IPS-NIHi11 (cell line): ENCODE measurements at places on chromosomes 16 and 17.

GRCh38 chr16:56801762-56802161 is 63.2 kb upstream of the SLC12A3 start:
- no peak for DNase-seq

DNA sequence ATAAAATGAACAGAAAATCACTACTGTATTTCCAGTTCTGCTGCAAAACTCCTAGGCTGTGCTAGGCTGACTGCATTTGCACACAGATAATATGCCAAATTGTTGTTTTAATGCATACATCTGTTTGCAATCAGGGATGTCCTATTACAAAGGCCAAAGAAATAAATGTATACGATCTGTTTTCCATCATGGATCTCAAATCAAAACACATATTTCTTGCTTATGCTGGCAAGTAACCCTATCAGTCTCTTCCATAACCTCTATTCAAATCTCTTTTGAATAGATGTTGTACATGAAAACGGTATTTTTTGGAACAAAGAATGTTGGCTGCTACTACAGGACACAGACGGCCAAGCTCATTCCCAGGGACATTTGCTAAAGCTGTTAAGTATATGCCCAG is 56.6 kb downstream of the DUSP14 start:
- no peak for DNase-seq

DNA sequence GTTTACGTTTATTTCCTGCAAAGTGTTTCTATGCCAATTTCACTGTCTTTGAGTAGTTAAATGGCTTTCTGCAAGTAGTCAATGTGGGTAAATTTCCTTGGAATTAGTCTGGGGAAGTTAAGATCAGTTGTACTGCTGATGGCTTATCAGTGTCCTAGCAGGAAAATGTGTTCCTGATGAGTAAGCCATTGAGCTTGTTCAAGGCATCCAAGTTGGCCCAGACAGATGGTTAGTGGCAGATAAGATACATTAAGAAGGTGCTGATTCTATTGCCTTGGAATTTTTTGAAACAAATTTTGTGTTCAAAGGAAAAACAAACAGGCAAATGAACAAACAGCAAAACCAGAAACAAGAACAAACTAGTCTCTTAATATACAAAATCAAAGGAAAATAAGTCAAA is 258.4 kb downstream of the MAP2K6 start:
- no peak for DNase-seq

DNA sequence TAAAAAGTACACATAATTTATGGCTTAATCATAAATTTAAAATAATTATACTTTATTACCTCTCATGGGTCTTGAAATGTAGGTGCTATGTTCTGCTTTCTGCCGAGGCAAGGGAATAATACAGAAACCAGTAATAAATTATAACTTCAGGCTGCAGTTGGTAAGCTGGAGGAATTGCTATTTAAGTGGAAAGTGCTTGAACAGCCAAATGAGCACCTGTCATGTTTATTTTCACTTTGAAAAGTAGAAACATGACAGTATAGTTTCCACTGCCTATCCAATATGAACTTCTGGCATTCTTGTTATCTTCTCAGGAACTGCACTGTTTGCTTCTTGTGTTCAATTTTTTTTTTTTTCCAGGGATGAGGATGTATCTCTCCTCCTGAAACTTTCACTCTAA is 146.0 kb downstream of the FTO start:
- DNase-seq: no peak

- DNase-seq: no peak
These were observed 1146.2 kb downstream of the CDH11 start for GRCh38 chr16:63975669-63976068.

GRCh38 chr17:50518384-50519023 is 10.3 kb downstream of the MYCBPAP start:
- no peak for DNase-seq

- DNase-seq: peak; percentile 26
These were observed 186.6 kb upstream of the SALL1 start for GRCh38 chr16:51337662-51338061.
